ENCODE measurements at places on chromosomes 5 and 9.

- no peak for DNase-seq
Measured at GRCh38 chr5:122200450-122200849, 71.1 kb downstream of the ZNF474 start.

GRCh38 chr5:72170101-72170500, 62.8 kb downstream of the MAP1B start:
- DNase-seq = no peak

- peak; percentile 73 for DNase-seq
Measured at GRCh38 chr5:168947212-168947868, 353.6 kb downstream of the SLIT3 start.

DNA sequence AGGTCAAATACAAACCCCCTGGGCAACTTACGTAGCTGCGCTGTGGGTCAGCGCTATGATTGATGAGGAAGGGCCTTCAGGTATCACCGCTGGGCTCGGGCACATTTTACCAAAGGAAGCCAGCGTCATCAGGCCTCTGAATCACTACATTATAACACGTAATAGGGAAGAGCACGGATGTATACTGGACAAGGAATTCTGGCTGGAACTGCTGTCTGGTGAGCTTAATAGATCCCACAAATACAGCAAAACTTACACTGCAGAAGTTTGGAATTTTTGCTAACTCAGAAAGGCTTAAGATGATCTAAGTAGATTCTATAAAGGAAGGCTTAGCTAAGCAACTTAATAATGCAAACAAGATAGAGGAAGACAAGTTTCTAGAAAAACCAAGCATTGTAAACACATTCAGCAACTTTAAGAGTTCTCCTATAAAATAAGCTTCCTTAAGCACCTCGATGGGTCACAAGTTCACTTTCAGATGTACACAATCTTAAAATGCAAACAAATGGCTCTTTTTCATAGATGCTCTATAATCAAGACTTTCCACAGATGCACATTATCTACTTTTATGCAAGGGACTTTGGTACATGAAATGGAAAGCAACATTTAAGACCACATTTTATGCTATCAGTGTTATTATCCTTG, 360.1 kb upstream of the PANK3 start:
- no peak for DNase-seq

GRCh38 chr9:1086517-1086916, 36.4 kb downstream of the DMRT2 start:
- no peak for DNase-seq

DNA sequence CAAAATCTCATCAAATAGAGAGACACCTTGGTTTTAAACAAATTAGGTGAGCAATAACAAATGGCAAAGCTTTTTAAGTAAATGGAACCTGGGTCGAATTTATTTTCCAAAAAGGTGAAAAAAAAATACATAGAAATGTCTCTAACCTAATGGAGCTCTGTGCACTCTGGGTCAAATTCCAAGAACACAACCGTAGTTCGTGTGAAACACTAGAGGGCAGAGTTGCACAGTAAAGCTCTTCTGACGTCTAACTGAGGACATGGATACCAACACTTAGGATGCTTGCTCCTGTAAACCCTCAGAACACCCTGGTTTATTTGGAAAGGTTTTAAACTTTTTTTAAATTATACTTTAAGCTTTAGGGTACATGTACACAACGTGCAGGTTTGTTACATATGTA, 18.9 kb downstream of the MARCHF11 start:
- peak; percentile 35 for DNase-seq

Data from activated CD4-positive, alpha-beta T cell treated with anti-CD3 and anti-CD28 coated beads for 36 hours (primary cell).